NCI-H2081 treated with DMSO at 0.1 percent for 48 hours (cell line): ENCODE measurements at places on chromosomes 6 and 20.
A peak's percentile ranks its signal among the peaks of the same experiment; 100 is the strongest.

DNA sequence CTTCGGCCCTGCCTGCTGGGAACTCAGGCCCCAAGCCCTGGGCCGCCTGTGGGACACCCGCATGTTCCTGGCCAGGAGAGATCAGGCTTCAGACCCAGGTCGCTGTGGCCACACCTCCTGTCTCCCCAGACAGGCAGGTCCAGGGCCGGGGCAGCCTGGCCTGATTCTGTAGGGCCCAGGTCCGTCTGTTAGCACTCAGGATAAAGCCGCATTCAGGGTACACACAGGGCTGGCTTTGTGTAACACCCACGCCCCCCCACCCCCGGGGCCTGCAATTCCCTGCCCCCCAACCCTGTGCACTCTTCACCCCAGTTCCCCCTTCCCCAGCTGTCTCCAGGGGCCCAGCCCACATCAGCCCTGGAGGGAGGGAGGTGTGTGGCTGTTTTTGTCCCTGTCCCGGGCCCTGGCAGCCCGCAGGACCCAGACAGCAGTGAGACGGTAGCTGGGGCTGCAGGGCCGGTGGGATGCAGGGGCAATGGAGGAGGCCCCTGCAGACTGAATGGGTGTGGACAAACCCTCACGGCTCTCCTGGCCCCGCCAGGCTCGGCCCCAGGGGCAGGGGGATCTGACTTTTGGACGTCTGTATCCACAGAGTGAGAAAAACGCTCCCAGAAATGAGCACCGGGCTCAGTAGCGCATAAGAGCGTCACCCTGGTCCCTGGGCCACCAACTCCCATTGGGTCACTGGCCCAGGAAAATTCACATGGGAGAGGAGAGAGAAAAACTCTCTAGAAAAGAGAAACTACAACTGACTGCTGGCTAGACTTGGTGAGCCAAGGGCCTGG, 42.4 kb upstream of the ZBP1 start:
- no peak for DNase-seq

GRCh38 chr6:138678168-138678567, 95.4 kb upstream of the CCDC28A start:
- no peak for DNase-seq

DNA sequence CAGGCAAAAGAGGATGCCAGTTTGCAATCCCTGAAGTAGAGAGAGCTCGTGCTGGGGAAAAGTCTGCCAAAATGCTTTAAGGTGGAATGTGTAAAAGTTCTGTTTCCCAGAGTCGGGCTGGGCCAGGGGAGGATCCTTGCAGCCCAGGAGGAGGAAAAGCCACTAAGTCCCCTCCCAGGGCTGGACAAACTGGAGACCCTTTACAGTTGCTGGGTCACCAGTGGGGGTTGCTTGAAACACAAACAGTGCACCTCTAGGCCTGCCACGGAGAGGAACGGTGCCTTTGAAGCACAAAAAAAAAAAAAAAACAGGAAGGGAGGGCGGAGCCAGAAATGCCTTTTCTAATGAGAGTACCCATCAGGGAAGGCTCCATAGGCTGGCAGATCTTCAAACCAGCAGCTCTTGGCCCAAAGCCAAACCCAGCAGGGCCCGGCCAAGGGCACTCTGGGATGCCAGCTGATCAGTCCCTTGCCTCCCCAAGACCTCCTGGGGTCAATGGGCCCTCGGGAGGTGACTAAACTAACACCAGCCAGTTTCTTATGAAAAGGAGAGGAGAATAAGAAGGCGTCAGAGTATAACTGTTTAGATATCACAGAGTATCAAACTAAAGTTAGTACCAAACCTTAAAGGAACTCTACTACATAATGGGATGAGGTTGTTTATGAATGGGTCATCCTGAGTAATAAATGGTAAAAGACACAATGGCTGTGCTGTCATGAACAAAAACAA, 23.7 kb downstream of the HLA-A start:
- peak; percentile 54 for DNase-seq

DNA sequence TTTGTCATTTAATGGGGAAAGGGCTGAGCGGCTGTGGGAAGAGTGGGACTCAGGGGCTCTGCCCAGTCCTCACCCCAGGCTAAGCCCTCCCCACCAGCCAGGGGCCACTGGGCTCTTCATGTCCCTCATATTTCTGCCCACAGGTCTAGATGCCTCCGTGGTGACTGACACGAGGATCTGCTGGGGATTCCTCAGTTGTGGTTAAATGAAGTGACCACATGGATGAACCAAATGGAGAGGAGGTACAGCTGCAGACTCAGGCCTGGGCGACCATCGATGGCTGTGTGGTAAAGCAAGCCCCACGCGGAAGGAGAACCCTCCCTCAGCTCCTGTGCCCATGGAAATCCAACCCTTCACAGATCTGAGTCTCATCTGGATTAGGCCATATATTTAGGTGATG, 29.4 kb downstream of the RAET1L start:
- no peak for DNase-seq

DNA sequence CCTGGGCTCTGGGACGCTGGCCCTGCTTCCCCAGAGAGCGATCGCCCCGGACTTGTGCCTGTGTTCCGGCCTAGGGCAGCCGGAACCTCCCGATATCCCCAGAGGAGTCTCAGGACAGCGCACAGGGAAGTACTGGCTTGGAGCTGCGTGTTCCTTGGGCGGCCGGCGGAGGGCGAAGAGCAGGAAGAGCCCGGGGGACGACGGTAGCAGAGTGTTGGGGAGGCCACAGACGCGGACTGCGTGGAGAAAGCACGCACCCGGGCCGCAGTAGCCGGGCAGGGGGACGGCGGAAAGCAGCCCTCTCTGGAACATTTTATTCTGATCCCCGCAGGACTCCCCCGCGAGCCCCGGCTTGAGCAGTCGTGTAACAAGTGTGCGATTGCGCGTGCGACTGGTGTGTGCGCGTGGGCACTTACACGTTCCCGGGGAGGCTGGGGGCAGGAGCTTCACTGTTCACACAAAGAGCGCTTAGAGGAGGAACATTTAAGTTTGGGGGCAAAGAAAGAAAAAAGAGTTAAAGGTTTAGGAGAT, 36.1 kb downstream of the NCR2 start:
- no peak for DNase-seq

GRCh38 chr20:42957018-42957703, 232.5 kb downstream of the PTPRT start:
- no peak for DNase-seq

- DNase-seq, result no peak
Measured at GRCh38 chr6:134821397-134821796, 128.5 kb downstream of the ALDH8A1 start.

GRCh38 chr20:49187330-49187850, 744 bp downstream of the STAU1 start:
- no peak for DNase-seq

DNA sequence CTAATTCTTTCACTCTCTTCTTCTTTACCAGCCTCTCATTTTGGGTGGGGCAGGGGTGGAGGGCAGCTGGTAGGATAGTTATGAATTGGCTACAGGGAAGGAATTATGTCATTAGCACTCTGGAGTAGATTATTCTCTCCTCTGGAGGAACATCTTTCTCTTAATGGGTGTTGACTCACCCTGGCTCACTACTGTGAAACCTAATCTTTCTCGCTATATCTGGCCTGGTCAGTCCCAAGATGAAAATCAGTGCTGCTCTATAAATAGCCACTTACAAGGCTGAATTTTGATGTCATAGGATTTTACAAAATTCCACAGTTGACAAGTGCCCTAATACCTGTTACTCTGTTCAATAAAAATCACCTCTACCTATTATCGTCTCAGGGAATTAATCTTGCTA, 151.3 kb downstream of the COL9A1 start:
- no peak for DNase-seq
